IMR-90 (cell line): ENCODE measurements at places on chromosomes 5 and 9. TPM values are rescaled to one million over a fixed set of nuclear protein-coding genes. Genes with fewer than 3 reads are reported as not detected.

DNA sequence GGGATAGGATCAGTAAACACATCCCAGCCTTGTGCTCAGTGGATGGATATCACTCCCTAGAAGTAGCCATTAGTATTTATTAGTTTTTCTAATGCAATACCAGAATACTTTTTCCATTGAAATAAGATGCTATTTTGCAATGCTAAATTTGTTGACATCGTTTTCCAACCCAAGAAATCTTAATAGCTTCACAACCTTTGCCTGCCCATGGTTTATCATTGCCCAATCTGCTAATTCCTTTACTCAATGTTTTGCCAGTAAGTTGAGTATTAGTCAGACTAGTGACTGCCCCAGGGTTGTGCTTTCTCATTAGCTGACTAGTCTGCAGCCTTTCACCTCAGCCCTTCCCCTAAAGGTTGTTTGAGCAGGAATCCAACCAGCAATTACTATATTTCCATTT, 62.9 kb downstream of the NREP start:
- DNase-seq, result peak; percentile 75

- no peak for DNase-seq
These were observed 3.4 kb upstream of the STOML2 start for GRCh38 chr9:35106343-35106730.

DNA sequence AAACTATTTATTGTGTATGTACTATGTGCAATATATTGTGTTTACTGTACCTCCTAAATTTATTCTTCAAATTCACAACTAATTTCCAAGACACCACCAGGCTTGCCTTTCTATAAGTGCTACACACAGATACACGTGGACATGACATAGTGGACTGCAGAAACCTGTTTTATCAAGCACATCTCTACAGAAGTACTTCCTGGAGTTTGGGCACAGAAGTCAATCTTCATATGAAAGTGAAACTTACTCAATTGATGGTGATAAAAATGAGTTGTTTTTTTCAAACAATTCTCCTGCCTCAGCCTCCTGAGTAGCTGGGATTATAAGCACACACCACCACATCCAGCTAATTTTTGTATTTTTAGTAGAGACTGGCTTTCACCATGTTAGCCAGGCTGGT, 57.6 kb downstream of the NLN start:
- no peak for DNase-seq

GRCh38 chr5:41277476-41278245, 64.3 kb upstream of the C6 start:
- no peak for DNase-seq

- DNase-seq, result no peak
These were observed 45.6 kb downstream of the SUB1 start for GRCh38 chr5:32630867-32631491.

DDX46 gene
- 26.0 and 31.9 TPM in 2 replicates for total RNA-seq

DNA sequence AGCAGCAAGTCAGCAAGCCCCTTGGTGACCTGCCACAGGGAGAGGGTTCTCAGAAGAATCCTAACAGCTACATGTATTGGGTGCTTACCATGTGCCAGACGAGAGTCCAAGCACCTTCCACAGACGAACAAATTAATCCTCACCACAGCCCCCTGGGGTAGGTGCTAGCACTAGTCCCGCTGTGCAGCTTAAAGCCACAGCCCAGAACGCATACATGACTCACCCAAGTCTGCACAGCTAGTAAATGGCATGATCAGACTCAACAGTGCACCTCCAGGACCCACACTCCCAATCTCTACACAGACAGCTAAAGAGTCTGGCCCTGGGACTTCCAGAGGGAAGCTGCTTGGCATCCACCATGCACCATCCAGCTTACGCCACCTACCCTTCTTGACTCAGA, 111.5 kb downstream of the PAX5 start:
- DNase-seq, result no peak

DNA sequence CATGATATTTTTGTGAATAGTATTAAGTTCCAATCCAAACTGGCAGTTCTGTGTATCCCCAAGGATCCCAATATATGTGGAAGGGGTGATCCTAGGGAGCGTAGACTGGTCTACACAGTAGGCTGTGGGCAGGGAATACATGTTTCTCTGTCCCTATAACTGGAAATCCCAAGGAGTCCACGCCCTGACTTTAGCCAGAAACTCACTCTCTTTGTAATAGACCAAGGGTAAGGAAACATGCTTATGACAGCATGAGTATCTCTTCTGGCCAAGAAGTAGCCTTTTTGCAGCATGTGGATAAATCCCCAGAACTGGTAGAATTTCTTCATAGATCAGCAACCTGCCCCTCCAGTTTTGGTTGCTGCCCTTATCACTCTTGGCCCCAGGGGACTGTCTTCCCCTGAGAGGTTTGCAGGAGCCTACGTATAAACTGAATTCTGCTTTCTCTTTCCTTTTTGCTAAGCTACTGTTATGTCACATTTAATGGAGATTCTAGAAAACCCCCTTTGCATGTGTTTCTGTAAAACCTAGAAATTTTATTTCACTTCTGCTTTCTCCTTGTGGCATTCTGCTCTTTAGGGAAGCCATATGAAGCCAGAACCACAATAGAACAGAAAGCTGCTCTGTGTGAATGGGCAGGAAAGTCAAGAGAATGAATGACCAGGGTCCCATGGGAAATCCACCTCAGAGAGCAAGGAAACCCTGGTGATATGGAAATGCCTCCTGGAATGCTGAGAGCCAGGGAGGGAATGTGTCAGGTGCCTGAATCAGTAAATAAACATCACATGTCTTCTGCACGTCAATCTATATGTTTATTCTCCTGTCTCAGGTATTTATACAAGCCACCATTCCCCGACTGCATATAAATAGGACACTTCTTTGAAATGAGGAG, 3.5 kb downstream of the IFNA2 start:
- DNase-seq, result no peak

GRCh38 chr9:77906991-77907390, 124.6 kb downstream of the GNAQ start:
- no peak for DNase-seq

DNA sequence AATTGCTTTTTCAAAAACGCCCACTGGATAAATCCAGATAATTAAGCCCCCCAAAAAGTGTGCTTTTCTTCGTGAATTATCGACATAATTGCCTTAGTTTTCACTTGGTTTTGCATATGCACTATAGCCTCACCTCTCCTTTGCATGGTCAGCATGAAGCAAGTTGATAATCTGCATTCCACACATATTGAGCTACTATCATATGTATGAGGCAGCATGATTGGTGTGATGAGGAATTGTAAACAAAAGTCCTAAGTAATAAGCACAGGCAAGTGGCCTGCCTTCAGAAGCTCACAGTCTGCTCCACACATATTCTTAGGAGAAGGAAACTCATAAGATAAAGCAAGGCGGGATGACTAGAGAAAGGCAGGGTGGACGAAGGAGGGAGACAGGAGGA, 33.8 kb downstream of the MED10 start:
- DNase-seq, result no peak

DNA sequence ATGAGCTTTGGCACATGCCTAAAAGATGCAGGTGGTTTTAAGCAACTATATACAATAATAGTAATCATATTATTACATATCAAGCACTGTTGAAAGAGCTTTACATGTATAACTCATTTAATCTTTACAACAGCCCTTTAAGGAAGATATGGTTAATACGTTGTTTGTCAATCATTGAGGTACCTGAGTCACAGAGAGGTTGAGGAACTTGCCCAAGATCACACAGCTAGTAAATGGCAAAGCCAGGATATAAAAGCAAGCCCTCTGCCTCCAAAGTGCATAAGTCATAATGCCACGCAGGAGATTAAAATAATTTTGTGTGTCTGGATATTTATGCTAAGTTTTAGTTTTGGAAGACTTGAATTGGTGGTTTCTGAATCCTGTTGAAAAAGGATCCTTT, 90.2 kb downstream of the DAPK1 start:
- DNase-seq, result no peak

DNA sequence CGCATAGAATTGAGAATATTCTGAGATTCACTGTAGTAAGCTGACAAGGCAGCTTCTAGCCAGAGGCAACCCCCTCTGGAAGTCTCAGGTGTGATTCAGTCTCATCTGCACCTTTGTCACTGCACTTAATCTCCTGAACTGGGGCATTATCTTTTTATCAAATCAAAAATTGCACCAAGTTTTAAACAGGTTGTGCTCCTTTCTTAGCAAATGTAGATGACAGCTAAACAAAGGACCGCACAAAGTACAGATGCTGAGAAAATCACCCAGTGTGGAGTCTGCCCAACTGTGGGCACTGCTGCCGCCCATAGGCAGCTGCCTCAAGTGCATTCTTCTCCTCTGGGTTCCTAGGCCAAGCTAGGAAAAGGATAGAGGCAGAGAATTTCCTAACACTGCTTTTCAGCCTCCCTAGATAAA, 51.1 kb downstream of the STARD4 start:
- peak; percentile 25 for DNase-seq

SMC5 gene
- 12.0 and 25.8 TPM in 2 replicates for total RNA-seq

SYK gene
- not detected in 2 replicates for total RNA-seq

DNA sequence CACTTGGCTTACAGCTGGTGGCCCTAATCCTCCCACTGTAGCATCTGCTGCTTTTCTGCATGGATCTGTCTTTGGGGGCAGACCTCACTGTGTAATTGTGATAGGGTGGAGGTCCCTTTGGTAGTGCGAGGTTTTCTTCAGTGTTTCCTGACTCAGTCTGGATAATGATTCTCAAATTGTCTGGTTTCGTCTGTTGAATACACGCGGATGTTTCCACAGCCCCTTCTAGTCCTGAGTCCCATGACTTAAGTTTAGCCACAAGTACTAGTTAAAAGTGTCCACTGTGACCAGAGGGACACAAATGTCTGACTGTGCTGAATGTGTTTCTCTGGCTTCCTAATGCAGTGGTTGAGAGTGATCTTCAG, 70.5 kb downstream of the LMNB1 start:
- DNase-seq, result no peak

GCNT4 gene
- total RNA-seq, result 1.8 and 2.5 TPM in 2 replicates

LCNL1 gene
- not detected in 2 replicates for total RNA-seq

- no peak for DNase-seq
These were observed 222.4 kb downstream of the TLE1 start for GRCh38 chr9:81466981-81467380.

GRCh38 chr5:97545886-97546535, 363.0 kb upstream of the RIOK2 start:
- peak; percentile 50 for DNase-seq

C1QTNF3 gene
- 0.28 and 1.4 TPM in 2 replicates for total RNA-seq

FABP6 gene
- not detected in 2 replicates for total RNA-seq

- no peak for DNase-seq
These were observed 159.2 kb downstream of the NSG2 start for GRCh38 chr5:174204535-174205313.

GRCh38 chr5:95727764-95728191, 3.4 kb upstream of the RHOBTB3 start:
- DNase-seq, result no peak

GRCh38 chr5:598564-598890, 13.6 kb upstream of the CEP72 start:
- no peak for DNase-seq
